ENCODE measurements at places on chromosomes 2 and 18.

DNA sequence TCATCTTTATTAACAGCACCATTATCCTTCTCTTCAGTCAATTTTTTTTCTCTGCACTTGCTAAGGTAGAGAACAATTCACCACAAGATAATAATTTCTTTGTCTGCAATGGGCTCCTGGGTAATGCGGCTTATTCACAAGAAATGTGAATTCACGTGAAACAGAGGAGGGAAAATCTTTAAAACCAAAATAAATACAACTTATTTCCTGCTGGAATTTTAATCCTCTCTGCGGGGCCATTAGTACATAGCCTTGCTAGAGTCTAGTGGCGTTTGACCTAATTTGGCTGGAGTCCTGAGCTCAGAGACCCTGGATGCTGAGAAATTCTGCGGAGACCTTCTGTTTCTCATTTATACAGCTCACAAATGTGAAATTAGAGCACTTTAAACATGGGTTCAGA is 319.3 kb upstream of the MMADHC start:
- DNase-seq, result no peak

DNA sequence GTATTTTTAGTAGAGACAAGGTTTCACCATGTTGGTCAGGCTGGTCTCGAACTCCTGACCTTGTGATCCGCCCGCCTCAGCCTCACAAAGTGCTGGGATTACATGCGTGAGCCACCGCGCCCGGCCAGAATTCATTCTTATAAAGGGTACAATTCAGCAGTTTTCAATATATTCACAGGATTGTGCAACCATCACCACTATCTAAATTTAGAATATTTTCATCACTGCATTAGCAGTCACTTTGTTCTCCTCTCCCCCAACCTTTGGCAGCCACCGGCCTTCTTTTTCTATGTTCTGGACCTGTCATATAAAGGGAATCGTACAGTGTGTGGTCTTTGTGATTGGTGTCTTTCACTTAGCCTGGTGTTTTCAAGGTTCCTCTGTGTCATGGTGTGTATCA is 40.7 kb downstream of the TCF7L1 start:
- no peak for DNase-seq

DNA sequence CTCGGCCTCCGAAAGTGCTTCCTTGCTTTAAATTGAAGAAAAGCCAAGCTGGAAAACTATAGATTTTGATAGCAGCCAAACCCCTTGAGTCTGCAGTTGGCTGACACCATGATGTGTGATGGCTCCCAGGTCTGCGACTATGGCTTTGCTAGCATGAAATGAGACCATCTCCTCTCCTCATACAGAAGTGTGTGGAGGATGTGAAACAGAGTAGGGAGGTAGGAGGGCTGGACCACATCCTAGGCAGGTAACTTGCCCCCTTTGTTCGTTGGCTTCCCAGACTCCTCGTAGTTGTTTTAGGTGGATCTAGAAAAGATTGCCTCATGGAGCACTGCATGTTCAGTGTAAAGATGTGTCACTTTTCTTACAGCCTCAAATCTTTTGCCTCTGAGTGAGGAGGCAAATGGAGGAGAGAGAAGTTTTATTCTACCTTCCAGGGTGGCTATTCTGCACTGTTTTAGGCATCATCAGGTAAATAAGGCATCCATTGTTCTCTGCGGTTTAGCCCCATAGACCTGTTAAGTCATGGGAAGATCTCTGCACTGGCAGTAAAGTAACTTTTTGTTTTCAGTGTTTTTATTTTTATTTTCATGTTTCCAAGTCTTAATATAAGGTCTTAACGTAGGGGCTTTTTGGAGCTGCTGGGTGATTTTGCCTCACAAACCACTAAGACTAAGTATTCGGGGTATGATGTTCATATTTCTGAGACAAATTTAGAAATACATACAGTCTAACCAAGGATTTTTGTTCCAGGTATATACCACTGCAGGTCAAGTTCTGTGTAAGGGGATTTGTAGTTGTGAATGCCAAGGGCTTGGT is 40.1 kb downstream of the MGAT5 start:
- DNase-seq, result no peak

GRCh38 chr2:209476367-209477208 is 52.7 kb downstream of the MAP2 start:
- DNase-seq, result no peak

DNA sequence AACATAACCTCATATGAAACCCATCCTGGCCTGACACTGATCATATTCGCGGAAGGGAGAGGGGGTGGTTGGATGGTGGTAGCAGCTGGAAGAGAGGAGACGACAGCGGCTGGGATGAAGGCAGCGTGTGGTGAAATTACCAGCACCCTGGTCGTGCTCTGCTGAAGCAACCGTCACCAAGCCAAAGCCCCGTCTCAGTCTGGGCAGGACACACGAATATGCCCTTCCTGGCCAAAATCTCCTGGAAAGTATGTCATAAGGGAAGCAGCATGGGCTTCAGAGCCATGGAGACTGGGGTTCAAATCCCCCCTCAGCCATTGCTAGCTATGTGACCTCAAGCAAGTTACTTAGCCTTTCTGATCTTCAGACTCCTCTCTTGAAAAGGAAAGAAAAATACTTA is 63.2 kb upstream of the CABLES1 start:
- no peak for DNase-seq

- no peak for DNase-seq
Measured at GRCh38 chr2:43539436-43539835, 56.4 kb downstream of the THADA start.

DNA sequence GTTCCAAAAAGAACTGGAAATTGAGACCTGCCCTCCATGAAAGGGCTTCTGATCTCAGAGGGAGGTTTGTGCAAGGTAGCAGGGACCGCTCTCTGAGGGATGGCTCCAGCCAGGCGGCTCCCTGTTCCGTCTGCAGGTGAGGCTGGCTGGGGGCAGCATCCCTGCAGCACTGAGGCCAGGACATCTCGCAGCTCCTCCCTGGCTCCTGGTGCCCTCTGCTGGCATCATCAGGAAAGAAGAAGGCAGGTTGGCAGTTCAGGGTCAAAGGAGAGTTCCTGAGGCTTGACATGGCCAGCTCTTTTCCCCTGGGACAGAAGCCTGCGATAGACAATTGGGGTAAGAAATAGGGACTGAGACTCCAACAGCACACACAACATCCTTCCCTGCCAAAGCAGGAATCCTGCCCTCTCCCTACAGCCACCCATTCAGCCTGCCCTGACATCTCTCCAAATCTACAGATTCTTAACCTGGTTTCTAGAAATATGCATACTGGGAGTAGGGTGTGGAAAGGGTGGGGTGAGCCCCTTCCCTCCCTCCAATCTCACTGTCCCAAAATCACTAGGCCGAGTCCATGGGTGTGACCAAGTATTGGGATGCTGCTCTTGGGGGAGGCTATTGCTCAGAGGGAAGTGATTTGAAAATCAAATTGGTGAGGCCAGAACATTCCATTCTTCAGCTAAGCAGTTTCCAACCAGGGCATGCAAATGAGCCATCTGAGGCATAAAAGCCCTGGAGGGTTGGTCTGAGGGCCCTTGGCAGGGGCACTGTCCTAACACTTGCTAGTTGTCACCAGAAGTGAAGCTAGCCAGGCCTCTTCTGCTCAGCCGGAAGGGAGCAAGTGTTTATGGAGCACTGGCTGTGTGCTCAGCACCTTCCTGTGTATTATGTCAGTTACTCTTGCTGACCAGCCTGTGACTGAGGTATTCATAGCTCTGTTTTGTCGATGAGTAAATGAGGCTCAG is 185.4 kb downstream of the TFCP2L1 start:
- DNase-seq, result no peak

DNA sequence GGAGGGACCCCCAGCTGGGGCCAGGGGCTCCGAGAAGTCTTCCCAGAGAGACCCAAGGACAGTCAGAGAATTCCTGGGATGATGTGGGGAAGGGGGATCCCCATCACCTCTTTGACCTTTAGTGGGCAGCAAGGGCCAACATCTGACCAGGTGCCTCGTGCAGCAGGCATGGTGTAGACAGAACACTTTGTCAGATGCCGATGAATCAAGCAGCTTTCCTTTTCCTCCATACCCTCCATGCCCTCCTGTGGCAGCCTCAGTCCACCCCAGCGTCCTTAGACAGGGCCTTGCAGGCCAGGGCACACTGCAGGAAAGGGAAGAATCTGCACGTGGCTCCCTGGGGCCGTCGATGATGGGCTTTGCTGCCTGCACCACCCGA is 26.3 kb downstream of the GPR55 start:
- DNase-seq, result no peak

GRCh38 chr18:10085416-10085815 is 171.6 kb downstream of the VAPA start:
- no peak for DNase-seq

DNA sequence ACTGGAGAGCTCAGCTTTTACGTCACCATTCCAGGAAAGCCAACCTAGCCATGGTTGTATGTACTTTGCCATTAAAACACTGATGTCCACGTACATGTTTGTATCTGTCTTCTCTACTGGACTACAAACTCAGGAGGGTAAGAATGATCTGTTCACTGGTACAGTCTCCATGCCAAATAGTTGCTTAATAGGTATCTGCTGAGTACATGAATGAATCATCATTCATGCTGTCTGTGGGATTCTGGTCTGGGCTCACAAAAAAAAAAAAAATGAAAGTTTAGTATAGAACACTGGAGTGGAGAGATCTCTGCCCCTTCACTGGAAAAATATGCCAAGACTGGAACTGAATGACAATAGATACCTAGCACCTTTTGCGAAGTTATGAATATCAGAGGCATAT is 102.6 kb upstream of the ITGA4 start:
- DNase-seq, result no peak

DNA sequence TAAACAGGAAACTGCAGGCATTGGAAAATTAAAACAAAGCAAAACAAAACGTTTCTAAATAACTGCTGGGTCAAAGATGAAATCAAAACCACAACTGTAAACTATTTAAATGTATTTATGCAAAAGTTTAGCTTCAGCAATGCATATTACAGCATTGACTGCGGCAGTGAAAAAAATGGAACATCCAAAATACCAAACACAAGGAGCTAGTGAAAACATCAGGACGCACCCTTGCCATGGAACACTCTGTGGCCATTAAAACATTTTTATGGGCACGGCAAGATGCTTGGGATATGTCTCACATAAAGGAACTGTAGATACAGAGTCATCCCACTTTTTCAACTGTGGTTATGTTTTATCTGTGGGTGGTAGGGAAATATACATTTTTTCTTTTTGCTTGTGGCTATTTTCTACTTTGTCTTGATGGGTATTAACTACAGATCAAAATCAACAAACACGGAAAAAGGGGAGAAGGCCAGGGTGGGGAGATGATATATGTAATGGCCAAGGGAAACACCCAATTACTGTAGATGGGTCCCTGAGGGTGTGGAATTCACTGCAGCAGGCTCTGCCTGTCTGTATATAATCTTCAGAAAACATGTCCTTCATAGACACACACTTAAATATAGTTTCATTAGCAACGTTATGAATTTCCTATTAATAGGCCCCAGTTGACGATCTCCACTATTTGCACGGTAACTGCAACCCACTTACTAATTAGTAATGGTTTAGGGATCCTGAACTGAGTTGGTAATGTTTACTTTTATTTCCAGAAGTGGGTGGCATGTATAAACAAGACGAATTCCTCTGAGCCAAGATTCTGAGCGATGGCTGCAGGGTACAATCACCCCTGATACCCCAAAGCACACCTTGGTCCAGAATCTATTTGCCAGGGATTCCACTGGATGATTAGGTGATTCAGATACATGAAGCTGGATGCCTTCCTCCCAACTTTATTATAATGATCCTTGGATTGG is 110.5 kb downstream of the ACKR3 start:
- DNase-seq, result no peak

DNA sequence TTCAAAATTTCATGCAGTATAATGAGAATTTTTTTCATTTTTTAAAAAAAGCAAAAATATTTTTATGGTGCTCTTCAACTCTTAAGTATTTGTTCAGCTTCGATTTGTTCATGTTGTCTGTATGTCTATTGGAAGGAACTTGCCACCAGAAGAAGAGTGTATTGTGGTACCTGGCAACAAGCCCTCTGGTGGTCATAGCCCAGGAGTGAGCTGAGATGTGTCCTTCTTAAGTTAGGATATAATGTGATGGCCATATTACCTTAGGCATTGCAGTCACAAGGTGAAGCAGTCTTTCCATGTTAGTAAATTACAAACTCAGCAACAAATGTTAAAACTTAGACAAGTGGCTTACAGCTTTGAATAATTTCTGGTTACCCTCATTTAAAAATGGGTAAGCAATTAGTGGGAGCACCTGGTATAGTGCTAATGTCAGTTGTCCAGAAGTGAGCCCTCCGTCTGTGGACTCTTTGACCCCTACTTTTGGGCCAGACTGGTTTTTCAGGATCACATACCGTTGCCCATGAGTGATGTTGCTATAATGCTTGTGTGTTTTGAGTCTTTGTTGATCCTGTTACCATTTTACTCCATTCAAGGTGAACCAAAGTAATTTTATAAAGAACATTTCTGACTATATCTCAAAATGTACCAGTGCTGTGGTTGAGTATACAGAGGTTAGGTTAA is 57.4 kb downstream of the MYO1B start:
- no peak for DNase-seq

GRCh38 chr2:104845946-104846785 is 7.7 kb upstream of the POU3F3 start:
- no peak for DNase-seq

- no peak for DNase-seq
Measured at GRCh38 chr18:41370740-41371139, 584.3 kb upstream of the PIK3C3 start.

DNA sequence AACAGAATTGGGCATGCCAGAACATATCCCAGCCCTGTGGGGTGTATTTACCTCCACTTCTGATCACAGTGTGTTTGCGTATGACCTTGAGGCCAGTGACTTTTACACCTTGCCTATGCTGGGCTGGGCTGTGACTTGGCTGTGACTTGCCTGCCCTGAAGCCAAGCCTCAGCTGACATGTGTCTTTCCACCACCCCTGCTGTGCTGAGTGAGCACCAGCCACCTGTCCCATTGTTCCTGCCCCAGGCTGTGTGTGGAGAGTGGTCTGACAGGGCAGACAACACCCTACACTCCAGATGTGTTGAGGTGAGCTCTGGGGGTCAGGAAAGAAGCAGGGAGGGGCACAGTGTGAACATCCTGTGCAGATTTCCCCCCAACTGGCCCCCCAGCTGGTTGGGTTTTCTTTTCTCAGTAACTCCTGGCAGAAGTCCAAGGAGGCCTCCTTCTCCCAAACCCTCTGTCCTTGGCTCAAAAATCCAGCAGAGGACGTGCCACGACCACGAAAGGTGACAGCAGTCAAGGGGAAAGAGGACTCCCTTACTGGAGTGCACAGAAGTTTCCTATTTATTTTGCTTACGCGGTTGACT is 5.1 kb upstream of the STEAP3 start:
- no peak for DNase-seq

GRCh38 chr2:102321941-102322719 is 10.8 kb downstream of the IL1RL1 start:
- no peak for DNase-seq

- no peak for DNase-seq
Measured at GRCh38 chr2:120448436-120448835, 102.5 kb downstream of the INHBB start.

GRCh38 chr2:16777123-16777870 is 111.7 kb upstream of the CYRIA start:
- DNase-seq, result no peak

DNA sequence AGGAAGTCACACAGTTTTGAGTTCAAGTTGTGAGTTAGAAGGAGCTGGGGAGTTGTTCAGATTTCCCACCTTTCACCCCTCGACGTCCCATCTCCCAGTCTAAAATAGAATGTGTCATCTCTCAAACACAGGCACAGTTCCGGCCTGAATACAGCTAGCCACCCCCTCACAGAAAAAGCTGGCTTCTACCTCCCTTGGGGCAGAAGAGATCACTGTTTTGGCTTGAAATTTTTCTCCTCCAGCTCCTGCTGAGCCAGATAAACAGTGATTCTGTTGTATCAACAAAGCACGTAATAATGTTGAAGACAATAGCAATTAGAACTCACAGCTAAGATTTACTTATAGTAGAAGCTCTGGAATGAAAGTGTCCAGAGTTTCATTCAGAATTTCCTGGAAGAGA is 74.7 kb downstream of the KIAA2012 start:
- no peak for DNase-seq
